ENCODE measurements at places on chromosomes 3 and 15.
A peak's percentile ranks its signal among the peaks of the same experiment; 100 is the strongest.

DNA sequence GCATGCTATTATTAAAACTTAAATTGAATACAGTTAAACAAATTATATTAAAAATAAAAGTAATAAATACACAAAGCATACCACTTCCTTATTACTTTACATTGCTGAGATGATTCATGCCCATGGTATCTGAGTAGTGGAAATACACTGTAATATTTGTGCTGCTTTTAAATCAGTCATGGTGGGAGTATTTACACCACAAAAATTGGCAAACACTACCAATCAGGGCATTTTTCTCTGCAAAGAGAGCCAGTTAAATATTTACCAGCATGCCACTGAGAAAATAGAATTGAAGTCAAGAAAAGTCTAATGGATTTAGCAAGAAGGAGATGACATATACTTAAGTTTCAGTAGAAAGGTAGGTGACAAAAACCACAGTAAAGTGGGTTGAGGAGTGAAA lies 19.6 kb downstream of the PPARG start:
- no peak for DNase-seq

DNA sequence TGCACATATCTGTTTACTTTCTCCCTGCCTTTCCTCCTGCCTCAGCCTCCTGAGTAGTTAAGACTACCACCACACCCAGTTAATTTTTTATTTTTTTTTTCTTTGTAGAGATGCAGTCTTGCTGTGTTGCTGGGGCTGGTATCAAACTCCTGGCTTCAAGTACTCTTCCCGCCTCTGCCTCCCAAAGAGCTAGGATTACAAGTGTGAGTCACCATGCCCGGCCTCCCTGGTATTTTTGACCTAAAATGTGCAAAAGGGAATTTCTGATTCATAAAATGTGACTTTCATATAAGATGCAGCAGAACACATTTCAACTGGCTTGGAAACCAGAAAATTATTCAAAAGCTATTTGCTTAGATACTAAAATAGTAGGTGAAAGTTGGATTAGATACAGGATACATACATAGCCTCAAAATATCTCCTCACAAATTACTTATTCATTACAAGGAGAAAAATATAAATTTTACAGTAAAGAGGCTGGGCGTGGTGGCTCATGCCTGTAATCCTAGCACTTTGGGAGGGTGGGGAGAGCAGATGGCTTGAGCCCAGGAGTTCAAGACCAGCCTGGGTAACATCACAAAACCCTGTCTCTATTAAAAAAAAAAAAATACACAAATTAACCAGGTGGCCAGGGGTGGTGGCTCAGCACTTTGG lies 32.0 kb downstream of the MAP4 start:
- no peak for DNase-seq

GRCh38 chr3:185767002-185767688 lies 57.7 kb downstream of the IGF2BP2 start:
- DNase-seq, result no peak

DNA sequence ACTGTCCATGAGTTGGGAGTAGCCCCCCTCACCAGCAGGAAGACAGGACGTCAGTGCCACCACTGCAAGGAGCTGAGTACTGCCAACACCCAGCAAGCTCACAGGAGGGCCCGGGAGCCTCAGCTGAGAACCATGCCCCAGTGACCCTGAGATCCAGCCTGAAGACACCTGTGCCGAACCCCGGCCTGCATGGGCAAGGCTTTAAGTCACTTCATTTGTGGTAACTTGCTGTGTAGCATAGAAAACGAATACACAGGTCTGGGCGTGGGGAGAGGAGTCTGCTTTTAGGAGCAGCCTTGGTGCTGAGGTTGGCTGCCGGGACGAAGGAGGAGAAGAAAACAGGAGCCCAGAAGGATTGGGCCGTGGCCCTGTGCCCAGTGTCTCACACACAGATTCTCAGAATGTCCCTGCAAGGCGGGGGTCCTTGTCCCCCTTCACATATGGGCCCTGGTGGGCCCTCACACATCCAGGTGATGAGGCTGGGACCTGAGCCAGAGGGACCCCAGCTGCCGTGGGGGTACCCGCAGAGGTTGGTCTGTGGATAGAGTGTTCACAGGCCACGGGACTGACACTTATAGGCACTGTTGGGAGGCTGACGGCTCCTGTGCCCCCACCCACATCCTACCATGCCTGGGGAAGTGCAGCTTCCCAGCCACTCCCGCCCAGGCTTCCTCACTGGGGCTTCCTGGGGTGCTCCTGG lies 85.3 kb downstream of the PLXNA1 start:
- DNase-seq, result no peak

DNA sequence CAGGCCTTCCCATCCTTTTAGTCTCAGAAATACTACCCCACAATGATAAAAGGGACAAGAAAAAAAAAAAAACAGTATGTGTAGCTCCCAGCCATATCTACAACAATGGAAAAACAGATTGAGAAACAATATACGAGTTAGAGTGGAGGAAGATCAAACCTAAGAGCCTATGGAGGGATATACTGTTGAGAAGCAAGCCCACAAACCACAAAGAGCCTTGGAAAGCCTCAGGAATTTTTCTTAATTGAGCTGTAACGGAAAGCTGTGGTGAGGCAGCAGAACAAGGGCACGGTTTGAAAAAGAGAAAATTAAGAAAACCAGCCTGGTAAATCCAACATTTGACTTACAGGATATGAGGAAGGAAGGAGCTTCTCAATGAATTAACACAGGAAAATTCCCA lies 21.4 kb downstream of the KPNA1 start:
- DNase-seq, result no peak

- DNase-seq, result no peak
Measured at GRCh38 chr3:184632551-184633236, 71.1 kb downstream of the EPHB3 start.

- no peak for DNase-seq
Measured at GRCh38 chr3:152309031-152309430, 40.3 kb downstream of the MBNL1 start.

DNA sequence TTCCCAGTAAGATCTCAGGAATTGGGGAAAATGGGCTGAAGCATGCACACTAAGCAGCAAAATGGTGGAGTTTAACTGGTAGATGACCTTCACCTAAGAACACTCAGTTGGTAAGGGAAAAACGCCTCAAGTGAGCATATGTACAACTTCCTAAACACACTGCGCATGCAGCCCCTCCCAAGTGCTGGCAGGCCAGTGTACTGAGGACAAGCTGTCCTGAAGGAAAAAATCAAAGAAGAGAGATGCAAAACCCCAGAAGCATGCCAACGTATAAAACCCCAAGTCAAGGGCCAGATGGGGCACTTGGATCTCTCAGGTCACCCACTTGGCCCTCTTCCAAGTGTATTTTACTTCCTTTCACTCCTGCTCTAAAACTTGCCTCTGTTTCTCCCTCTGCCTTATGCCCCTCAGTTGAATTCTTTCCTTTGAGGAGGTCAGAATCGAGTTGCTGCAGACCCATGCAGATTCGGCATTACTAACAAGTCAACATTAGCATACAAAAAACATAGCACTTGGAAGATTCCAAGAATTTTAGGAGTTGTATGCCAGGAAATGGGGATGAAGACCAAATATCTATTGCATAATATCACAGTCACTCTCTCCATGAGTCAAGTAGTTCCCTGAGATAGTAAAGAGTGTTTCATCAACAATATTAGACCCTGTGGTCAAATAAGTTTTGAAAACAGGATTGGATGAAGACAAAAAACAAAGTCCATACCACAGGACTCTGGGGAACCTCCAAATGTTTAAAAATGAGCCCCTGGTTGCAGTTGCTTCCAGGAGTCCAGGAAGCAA lies 10.8 kb upstream of the FYCO1 start:
- DNase-seq, result no peak

DNA sequence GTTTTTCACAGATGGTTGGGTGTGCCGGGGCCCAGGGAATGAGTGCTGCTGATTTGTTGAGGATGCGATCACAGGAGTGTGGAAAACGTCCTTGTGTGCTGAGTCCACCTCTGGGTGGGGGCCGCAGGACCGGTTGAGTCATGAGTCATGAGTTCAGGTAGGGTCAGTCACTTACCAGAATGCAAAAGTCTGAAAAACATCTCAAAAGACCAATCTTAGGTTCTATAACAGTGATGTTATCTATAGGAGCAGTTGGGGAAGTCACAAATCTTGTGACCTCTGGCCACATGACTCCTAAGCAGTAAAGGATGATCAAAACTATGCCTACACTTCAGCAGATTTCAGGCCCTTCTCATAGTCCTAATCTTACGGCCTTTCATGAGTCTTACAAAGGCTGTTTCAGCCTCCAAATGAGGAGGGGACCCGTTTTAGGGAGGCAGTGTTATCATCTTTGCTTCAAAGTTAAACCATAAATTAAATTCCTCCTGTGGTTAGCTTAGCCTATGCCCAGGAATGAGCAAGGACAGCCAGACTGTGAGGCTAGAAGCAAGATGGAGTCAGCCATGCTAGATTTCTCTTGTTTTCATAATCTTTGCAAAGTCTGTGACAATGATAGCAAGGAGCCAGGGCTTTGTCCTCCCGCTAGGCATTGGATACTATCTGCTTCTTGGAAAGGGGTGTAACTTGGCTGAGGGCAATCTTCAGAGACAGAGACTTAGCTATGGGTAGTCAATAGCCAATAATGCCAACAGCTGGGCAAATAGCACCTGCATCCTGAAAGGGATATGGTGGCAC lies 30.6 kb upstream of the PIAS1 start:
- DNase-seq, result no peak

DNA sequence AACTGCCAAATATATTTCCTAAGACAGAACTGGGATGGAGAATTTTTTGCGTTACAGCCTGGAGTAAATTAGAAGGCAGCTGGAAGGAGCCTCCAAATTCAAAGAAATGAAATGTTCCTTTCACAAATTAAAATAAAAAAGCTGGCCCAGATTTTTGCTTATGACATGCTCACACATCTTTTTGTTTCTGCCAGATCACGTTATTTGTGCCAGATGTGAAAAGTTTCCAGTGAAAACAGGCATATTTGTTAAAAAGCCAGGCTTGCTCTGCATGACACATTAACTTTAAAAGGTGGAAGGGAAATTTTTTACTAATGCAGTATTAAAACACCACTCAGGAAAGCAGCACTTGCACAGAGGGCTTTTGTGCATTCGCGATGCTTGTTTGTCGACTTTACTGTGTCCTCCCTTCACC lies 23.3 kb upstream of the ACKR4 start:
- no peak for DNase-seq

- no peak for DNase-seq
Measured at GRCh38 chr3:40745381-40746106, 220.8 kb downstream of the ZNF621 start.

- no peak for DNase-seq
Measured at GRCh38 chr3:73473181-73473897, 151.4 kb downstream of the PDZRN3 start.

GRCh38 chr15:47179988-47180387 lies 537.3 kb upstream of the SEMA6D start:
- no peak for DNase-seq

DNA sequence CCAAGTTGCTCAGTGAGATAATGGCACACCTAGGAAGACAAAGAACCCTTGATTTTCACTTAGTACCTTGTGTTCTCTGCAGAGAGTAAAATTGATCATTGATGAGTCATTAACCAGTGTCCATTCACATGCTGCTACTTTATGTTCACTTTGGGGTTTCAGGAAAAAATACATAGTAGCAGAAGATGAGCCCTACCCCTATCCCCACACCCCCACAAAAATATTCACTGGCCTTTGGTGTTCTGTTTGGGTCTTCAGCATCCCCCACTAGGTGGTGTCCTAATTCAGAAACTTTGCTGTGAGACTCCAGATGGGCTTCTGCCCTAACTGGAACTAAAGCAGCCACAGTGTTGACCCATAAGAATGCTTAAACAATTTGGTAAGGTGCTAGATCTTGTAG lies 178.8 kb downstream of the KLHL25 start:
- peak; percentile 76 for DNase-seq

GRCh38 chr15:83904107-83905040 lies 250.5 kb downstream of the ADAMTSL3 start:
- DNase-seq, result no peak

DNA sequence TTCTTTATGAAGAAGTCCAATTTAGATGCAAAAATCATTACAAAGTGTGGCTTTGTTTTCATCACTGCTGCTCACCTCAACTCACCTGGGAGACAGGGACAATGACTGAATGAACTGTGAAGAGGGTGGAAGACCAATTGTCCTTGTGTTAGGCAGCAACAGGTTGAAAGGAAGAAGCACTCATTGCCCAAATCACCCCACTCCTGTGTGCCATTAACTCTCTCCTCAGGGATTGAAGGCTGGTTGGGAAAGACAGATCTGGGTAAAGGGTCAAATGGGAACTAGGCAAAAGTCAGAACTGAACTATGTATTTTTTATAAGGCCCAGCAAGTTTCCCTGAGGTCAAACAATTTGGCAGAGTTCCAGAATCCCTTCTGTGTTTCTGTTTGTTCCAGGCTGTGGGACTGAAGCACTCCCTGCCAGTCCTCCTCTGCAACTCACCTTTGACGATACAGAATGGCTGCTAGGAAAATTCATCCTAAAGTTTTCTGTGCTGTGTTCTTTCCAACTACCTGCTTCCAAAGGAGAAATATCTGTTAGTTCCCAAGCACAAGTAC lies 68.6 kb upstream of the CCDC39 start:
- no peak for DNase-seq

All from hematopoietic multipotent progenitor cell (in vitro differentiated cells).